Activated T-cell treated with anti-CD3 and anti-CD28 coated beads, Interleukin-2, amount 50 U/mL, for 72 hours (primary cell): ENCODE measurements at places on chromosomes 3 and 15. TPM values are rescaled to one million over a fixed set of nuclear protein-coding genes. Genes with fewer than 3 reads are reported as not detected.

GRCh38 chr15:28921336-28921735, 35.6 kb downstream of the APBA2 start:
- H3K36me3 ChIP-seq, result no peaks in the 10 kb centered on the region
- no peak overlapping the region for H3K27ac ChIP-seq
- H3K4me3 ChIP-seq, result peak overlapping the region; percentile 20
- no peak for DNase-seq
- no peaks in the 10 kb centered on the region for H3K27me3 ChIP-seq
- H3K4me1 ChIP-seq, result peaks cover 53% of the 10 kb centered on the region

GRCh38 chr3:128469556-128469955, 2.9 kb upstream of the DNAJB8 start:
- H3K4me1 ChIP-seq, result peaks cover 9% of the 10 kb centered on the region
- no peak overlapping the region for H3K4me3 ChIP-seq
- H3K27ac ChIP-seq, result no peak overlapping the region
- no peaks in the 10 kb centered on the region for H3K36me3 ChIP-seq
- H3K27me3 ChIP-seq, result peaks cover 35% of the 10 kb centered on the region

The AKAP13 gene
- 134 TPM for total RNA-seq

The ISLR2 gene
- total RNA-seq, result not detected

The ATP10A gene
- 25.6 TPM for total RNA-seq

DNA sequence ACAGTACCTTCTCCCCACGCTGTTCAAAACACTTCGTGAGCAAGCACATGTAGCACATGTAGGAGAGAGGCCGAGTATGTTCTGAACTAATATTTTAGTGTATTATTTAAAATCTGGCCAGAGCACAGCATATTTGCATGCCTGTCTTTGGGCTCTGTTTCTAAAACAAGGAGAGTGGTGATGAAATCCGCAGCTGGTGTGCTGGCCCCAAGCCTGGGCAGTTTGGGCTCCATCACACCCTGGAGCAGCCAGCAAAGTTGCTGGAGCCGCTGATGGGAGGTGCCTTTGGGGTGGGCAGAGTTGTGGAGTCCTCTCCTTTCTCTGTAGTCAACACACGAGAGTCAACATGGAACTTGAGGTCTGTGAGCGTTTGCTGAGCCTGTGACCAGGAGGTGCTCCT, 116.6 kb downstream of the SLCO3A1 start:
- no peak for DNase-seq
- peaks cover 6% of the 10 kb centered on the region for H3K4me1 ChIP-seq
- no peak overlapping the region for H3K4me3 ChIP-seq
- H3K36me3 ChIP-seq, result no peaks in the 10 kb centered on the region
- H3K27ac ChIP-seq, result no peak overlapping the region

The FSD2 gene
- not detected for total RNA-seq

The PIGB gene
- total RNA-seq, result 27.5 TPM

The ZSCAN2 gene
- 9.8 TPM for total RNA-seq

- H3K27me3 ChIP-seq, result peaks cover 62% of the 10 kb centered on the region
- no peak overlapping the region for H3K27ac ChIP-seq
- no peaks in the 10 kb centered on the region for H3K36me3 ChIP-seq
- DNase-seq, result no peak
These were observed 119.6 kb downstream of the CHDH start for GRCh38 chr3:53726643-53727042.

GRCh38 chr3:194272861-194273742, 78.0 kb downstream of the CPN2 start:
- no peak overlapping the region for H3K27ac ChIP-seq
- peaks cover 5% of the 10 kb centered on the region for H3K4me1 ChIP-seq
- no peak overlapping the region for H3K4me3 ChIP-seq
- H3K27me3 ChIP-seq, result no peaks in the 10 kb centered on the region
- no peak for DNase-seq

GRCh38 chr3:187545366-187545765, 124.8 kb downstream of the SST start:
- H3K36me3 ChIP-seq, result no peaks in the 10 kb centered on the region
- DNase-seq, result no peak
- no peaks in the 10 kb centered on the region for H3K4me1 ChIP-seq
- no peak overlapping the region for H3K27ac ChIP-seq
- H3K27me3 ChIP-seq, result peaks cover 38% of the 10 kb centered on the region

GRCh38 chr3:45946875-45947274, 3.6 kb downstream of the CXCR6 start:
- peaks cover 28% of the 10 kb centered on the region for H3K36me3 ChIP-seq
- no peak overlapping the region for H3K27ac ChIP-seq
- H3K27me3 ChIP-seq, result peaks cover 18% of the 10 kb centered on the region

The GOLGA8M gene
- 0.89 TPM for total RNA-seq

DNA sequence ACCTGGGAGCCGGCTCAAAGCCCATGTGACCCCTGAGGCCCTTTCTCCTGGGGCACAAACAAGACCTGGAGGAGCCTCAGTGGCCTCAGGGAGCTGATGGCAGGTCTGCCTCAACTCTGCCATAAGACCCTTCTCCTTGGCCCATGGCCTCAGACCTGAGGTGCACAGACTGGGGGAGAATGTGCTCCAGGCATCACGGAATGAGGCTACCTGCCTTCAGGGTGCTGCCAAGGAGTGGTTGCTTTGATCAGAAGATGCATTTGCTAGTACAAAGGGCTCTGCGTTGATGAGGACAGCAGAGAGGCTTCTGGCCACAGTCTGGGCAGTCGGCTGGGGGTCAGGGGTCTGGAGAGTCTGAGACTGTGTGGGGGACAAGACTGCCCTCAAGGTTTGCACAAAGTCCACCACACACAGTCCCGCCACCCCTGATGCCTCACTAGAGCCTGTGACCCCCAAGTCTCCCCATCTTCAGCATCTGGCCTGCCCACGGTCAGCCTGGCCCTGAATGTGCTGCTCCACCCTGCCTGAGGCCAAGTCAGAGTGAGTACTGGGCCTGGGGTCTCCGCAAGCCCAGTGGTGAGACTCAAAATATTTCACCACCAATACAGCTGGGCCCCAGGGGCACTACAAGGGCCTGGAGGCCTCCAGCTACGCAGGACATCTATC, 26.6 kb downstream of the ALDH1L1 start:
- no peaks in the 10 kb centered on the region for H3K4me1 ChIP-seq
- H3K27ac ChIP-seq, result no peak overlapping the region

The GRM2 gene
- 2.0 TPM for total RNA-seq

GRCh38 chr3:195451373-195452015, 8.7 kb upstream of the ACAP2 start:
- DNase-seq, result no peak
- no peak overlapping the region for H3K27ac ChIP-seq
- H3K4me1 ChIP-seq, result peaks cover 15% of the 10 kb centered on the region
- H3K27me3 ChIP-seq, result no peaks in the 10 kb centered on the region
- no peak overlapping the region for H3K4me3 ChIP-seq

DNA sequence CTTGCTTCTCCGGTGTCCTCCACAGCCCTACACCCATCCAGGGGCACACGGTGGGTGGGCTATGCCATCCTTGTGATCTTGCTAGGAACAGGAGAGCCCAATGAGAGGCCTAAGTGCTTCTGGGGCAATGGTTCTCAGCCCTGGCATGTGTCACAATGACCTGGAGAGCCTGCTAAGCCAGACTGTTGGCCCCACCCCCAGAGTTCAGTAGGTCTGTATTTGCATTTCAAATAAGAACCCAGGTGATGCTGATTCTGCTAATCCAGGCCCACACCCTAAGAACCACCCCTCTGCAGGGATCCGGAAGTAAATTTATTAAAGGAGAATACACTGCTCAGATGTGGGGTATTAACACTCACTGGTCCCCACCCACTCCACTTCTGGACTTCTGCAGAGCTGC, 57.9 kb downstream of the RORA start:
- H3K4me1 ChIP-seq, result peaks cover 16% of the 10 kb centered on the region
- peaks cover 29% of the 10 kb centered on the region for H3K27me3 ChIP-seq
- no peak overlapping the region for H3K27ac ChIP-seq
- no peak for DNase-seq

The BMF gene
- total RNA-seq, result 25.9 TPM

DNA sequence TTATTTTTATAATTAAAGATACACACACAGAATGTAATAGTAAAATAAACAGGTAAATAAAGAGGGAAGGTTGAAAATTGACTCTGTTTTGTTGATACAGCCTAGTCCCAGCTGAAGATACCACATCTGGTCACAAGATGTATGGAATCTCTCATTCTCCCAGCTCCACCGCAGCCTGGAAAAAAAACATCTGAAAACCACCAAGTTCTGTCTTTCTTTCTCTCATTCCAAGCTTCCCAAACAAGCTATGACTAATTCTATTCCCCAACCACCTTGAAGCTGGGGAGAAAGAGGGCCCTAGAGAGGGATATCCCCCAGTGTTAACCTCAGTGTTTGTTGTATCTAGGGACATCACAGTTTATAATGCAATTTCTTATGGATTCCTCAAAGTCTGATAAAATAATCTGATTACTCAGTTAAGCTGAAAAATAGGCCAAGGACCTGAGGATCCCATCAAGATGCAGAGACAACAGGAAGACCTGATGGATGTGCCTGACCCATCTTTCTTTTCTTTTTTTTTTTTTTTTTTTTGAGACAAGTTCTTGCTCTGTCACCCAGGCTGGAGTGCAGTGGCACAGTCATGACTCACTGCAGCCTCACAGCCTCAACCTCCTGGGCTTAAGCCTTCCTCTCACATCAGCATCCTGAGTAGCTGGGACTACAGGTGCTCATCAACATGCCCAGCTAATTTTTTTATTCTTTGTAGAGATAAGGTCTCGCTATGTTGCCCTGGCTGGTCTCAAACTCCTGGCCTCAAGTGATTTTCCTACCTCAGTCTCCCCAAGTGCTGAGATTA, 38.1 kb downstream of the SRGAP3 start:
- DNase-seq, result peak; percentile 7
- no peaks in the 10 kb centered on the region for H3K36me3 ChIP-seq
- peaks cover 6% of the 10 kb centered on the region for H3K27me3 ChIP-seq
- H3K4me3 ChIP-seq, result no peak overlapping the region

The PLA2G4F gene
- total RNA-seq, result 0.07 TPM

DNA sequence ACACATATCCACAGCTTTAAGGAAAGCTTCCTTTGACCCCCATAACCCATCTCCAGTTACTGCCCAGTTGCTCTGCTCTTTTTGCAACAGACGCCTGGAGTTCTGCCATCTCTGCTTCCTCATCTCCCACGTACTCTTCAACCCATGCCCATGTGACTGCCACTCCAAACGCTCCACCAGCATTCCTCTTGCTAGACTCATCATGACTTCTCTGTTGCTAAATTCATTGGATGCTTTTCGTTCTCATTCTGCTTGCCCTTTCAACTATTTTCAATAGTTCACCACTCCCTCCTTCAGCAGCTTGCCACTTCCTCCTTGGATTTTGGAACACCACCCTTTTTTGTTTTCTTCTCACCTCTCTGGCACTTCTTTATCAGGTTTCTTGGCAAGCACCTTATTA, 2.7 kb upstream of the KNSTRN start:
- no peak overlapping the region for H3K27ac ChIP-seq
- H3K4me3 ChIP-seq, result no peak overlapping the region
- no peak for DNase-seq
- peaks cover 10% of the 10 kb centered on the region for H3K36me3 ChIP-seq
- peaks cover 20% of the 10 kb centered on the region for H3K4me1 ChIP-seq

DNA sequence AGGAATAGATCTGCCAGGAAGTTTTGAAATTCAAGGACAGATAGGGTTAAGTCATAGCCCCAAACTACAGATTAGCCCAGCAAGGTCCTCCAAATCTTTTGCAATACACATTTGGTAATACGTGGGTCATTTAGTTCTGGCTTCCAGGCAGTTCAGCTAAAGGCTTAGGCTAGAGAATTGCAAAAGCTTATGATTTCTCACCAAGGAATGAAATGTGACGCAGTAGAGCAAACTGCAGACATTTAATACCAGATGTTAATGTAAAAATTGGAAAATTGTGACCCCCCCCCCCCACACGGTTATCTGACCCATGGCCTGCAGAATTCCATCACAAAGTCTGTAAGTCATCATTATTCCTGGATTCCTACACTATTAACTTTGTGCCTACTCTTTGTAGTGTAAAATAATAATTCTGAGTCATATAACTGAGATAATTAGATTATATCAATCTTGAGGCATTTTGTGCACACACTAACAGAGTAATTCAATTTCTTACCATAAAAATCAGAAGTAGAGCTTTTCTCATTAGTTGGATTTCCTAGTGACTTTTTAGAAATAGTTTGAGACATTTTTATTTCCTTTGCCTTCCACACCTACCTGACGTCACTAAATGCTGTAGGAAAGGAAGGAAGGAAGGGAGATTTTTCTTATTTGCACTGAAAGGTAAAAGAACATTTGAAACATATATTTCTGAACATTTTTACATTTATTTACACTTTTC, 235.2 kb downstream of the DTWD1 start:
- no peaks in the 10 kb centered on the region for H3K27me3 ChIP-seq
- H3K27ac ChIP-seq, result no peak overlapping the region
- H3K36me3 ChIP-seq, result no peaks in the 10 kb centered on the region
- DNase-seq, result no peak
- no peaks in the 10 kb centered on the region for H3K4me1 ChIP-seq

DNA sequence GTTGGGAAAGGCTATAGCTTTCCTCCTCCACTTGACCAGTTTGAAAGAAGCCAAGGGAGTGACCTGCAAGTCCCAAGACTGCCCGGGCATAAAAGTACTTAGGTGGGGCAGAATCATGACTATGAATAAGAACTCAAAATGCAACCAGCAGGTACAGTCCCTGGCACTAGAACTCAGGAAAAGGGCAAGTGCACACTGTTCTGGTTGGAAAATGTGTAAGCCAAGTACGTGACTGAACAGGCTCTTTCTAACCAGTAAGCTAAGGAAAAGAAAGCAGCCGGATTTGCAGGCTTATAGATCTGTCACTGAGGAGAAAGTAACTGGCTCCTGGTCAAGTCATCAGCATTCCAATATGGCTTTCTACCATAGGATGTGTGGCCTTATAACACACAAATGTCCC, 101.2 kb upstream of the SLC4A7 start:
- H3K4me1 ChIP-seq, result peaks cover 13% of the 10 kb centered on the region
- no peak overlapping the region for H3K4me3 ChIP-seq
- peaks cover 2% of the 10 kb centered on the region for H3K36me3 ChIP-seq
- no peak overlapping the region for H3K27ac ChIP-seq

- H3K36me3 ChIP-seq, result peaks cover 12% of the 10 kb centered on the region
- peaks cover 50% of the 10 kb centered on the region for H3K4me1 ChIP-seq
- peak overlapping the region; percentile 92 for H3K27ac ChIP-seq
- no peak overlapping the region for H3K4me3 ChIP-seq
These were observed 123.6 kb downstream of the KLHL25 start for GRCh38 chr15:85671156-85671555.

- no peaks in the 10 kb centered on the region for H3K36me3 ChIP-seq
- no peaks in the 10 kb centered on the region for H3K4me1 ChIP-seq
- peaks cover 14% of the 10 kb centered on the region for H3K27me3 ChIP-seq
- no peak for DNase-seq
- no peak overlapping the region for H3K4me3 ChIP-seq
These were observed 24.4 kb upstream of the ATP2B2 start for GRCh38 chr3:10529809-10530208.

The NRG4 gene
- not detected for total RNA-seq

- no peak overlapping the region for H3K4me3 ChIP-seq
- no peak for DNase-seq
- no peaks in the 10 kb centered on the region for H3K27me3 ChIP-seq
- H3K36me3 ChIP-seq, result peaks cover 6% of the 10 kb centered on the region
- no peaks in the 10 kb centered on the region for H3K4me1 ChIP-seq
These were observed 292.4 kb upstream of the CBLB start for GRCh38 chr3:106161246-106161645.
